Stimulated activated CD8-positive, alpha-beta memory T cell treated with anti-CD3 and anti-CD28 coated beads, Interleukin-15, amount 100 ng/mL, for 24 hours (primary cell): ENCODE measurements at places on chromosomes 7 and 10.

- DNase-seq = no peak
These were observed 124.7 kb downstream of the ZNF248 start for GRCh38 chr10:37732685-37733084.

DNA sequence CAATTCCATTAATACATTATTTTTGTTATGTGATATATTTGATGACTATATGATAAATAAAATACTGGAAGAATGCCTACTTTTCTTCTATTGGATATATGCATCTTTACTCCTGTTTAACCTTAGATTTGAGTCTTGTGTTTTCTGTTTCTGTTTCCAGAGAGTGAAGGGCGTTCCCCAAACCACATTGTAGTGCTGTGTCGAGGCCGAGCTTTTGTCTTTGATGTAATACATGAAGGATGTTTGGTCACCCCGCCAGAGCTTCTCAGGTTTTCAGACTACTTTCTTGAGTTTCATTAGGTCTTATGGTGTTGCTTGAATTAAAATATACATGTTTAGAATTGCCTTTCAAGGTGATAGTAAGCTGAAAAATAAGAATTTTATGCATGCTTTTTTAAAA is 23.8 kb downstream of the CROT start:
- DNase-seq = no peak

DNA sequence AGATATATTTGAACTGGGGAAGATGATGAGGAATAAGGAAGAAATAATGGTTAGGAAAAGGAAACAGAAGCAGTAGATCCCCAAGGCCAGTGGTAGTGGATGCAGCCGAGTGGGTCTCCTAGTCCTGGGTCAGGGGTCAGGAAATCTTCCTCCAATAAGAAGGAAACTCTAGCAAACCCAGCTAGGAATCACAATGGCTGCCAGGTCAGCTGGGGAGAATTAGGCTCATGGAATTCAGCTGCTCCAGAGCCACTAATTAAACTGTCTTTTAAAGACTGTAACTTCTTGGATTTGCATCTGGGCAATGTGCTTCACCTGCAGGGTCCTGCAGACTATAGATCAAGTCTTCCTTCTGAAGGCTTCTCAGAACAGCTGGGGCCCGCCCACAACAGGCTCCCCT is 644.4 kb downstream of the KCNMA1 start:
- no peak for DNase-seq

- DNase-seq = no peak
These were observed 148.1 kb upstream of the ZNF92 start for GRCh38 chr7:65225422-65226006.

DNA sequence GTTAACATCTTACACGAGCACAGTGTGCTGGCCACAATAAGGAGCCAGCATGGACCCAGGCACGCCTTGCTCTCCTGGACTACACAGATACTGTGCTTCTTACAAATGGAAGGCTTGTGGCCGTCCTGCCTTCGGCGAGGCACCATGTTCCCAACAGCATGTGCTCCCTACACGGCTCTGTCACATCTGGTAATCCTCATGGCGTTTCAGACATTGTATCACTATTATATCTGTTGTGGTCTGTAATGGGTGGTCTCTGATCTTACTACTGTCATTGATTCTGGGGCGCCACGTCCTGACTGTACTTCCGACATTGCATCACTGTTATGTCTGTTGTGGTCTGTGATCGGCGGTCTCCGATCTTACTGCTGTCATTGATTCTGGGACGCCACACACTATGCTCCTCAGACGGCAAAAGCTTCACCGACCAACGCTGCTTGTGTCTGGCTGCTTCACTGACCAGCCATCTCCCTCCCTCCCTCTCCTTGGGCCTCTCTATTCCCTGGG is 195.4 kb downstream of the MAD1L1 start:
- DNase-seq = no peak
